ENCODE measurements at places on chromosomes 1 and 21. TPM values are rescaled to one million over a fixed set of nuclear protein-coding genes. Genes with fewer than 3 reads are reported as not detected.

ZDHHC18 gene
- 63.5 TPM for total RNA-seq

- no peak overlapping the region for H3K27ac ChIP-seq
- no peaks in the 10 kb centered on the region for H3K36me3 ChIP-seq
- H3K4me1 ChIP-seq, result no peaks in the 10 kb centered on the region
- no peaks in the 10 kb centered on the region for H3K27me3 ChIP-seq
- DNase-seq, result no peak
- H3K4me3 ChIP-seq, result no peak overlapping the region
These were observed 37.5 kb upstream of the WLS start for GRCh38 chr1:68269637-68270430.

ERVH48-1 gene
- not detected for total RNA-seq

GRCh38 chr1:235019961-235020360 is 108.7 kb downstream of the TOMM20 start:
- H3K4me1 ChIP-seq, result peaks cover 68% of the 10 kb centered on the region
- H3K27me3 ChIP-seq, result no peaks in the 10 kb centered on the region
- H3K27ac ChIP-seq, result peak overlapping the region; percentile 66
- H3K4me3 ChIP-seq, result peak overlapping the region; percentile 24
- DNase-seq, result no peak

SMIM11 gene
- 15.6 TPM for total RNA-seq

GRCh38 chr21:41695513-41695912 is 71.3 kb downstream of the RIPK4 start:
- no peak overlapping the region for H3K27ac ChIP-seq
- no peak overlapping the region for H3K4me3 ChIP-seq
- H3K4me1 ChIP-seq, result no peaks in the 10 kb centered on the region
- no peak for DNase-seq
- H3K27me3 ChIP-seq, result peaks cover 22% of the 10 kb centered on the region

KRTAP11-1 gene
- not detected for total RNA-seq

GRCh38 chr1:80341021-80341420 is 1334.5 kb upstream of the ADGRL4 start:
- no peaks in the 10 kb centered on the region for H3K27me3 ChIP-seq
- H3K36me3 ChIP-seq, result no peaks in the 10 kb centered on the region
- no peak overlapping the region for H3K4me3 ChIP-seq
- DNase-seq, result no peak
- no peak overlapping the region for H3K27ac ChIP-seq

DNA sequence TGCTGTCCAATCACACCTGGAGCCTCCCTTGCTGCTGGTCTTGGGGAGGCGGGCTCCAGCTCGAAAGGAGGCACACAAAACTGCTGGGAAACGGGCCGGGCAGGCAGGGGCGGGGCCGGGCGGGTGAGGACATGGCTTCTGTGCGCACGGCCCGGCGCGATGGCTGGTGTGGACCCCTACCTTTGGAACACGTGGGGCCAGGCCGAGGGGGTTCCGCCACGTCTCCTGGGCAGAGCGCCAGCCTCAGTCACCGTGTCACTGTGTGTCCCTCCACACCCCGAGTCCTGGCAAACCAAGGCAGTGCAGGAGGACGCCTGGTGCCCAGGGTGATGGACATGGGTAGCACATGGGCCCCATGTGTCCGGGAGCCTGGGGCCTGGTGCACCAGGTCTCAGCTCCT is 42.0 kb upstream of the ADARB1 start:
- peaks cover 2% of the 10 kb centered on the region for H3K36me3 ChIP-seq
- H3K27ac ChIP-seq, result no peak overlapping the region
- no peak for DNase-seq
- no peaks in the 10 kb centered on the region for H3K4me1 ChIP-seq

DNA sequence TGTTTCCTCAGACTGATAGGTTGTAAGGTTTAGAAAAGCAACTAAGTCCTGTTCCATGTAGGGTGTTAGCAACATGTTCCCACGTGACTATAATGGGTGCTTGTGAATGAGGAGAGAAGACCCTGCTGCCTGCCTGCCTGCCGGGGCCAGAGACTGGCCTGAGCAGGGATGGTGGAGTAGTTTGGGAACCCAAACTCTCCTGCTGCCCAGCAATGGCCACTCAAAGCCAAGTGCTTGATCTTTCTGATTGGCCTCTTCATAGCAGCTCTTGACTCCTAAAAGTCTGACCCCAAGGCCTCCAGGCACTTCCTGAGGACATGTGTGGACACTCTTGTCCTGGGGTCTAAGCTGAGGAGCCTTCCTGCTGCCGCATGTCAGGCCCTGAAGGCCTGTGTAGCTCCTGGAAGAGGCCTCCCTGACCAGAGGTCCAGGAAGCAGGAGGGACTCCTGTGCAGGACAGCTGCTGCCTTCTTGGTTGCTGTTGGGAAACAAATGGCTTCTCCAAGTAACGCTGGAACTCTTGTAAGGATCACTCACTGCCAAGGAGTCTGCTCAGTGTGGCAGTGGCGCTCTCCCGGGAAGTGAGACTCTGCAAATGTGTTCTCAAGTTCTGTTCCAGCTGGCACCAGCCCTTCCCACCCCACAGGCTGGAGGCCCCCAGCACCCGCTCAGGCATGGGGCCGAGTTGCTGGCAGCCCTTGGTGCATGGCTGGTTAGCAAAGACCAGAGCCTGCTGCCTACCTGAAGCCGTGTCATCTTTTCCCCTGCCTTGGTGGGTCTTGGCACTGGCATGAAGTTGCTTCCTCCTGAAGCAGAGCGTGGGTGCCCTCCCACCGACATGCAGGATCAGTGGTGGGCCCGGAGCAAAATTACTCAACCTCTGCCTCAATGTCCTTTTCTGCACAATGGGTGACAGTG is 35.5 kb downstream of the MAN1C1 start:
- peaks cover 11% of the 10 kb centered on the region for H3K4me1 ChIP-seq
- H3K27ac ChIP-seq, result no peak overlapping the region
- DNase-seq, result peak; percentile 5

SLC45A3 gene
- 0.56 TPM for total RNA-seq

LPAR3 gene
- 0.83 TPM for total RNA-seq

- H3K27me3 ChIP-seq, result no peaks in the 10 kb centered on the region
- no peak overlapping the region for H3K27ac ChIP-seq
These were observed 26.9 kb upstream of the ECE1 start for GRCh38 chr1:21317035-21317689.

DNA sequence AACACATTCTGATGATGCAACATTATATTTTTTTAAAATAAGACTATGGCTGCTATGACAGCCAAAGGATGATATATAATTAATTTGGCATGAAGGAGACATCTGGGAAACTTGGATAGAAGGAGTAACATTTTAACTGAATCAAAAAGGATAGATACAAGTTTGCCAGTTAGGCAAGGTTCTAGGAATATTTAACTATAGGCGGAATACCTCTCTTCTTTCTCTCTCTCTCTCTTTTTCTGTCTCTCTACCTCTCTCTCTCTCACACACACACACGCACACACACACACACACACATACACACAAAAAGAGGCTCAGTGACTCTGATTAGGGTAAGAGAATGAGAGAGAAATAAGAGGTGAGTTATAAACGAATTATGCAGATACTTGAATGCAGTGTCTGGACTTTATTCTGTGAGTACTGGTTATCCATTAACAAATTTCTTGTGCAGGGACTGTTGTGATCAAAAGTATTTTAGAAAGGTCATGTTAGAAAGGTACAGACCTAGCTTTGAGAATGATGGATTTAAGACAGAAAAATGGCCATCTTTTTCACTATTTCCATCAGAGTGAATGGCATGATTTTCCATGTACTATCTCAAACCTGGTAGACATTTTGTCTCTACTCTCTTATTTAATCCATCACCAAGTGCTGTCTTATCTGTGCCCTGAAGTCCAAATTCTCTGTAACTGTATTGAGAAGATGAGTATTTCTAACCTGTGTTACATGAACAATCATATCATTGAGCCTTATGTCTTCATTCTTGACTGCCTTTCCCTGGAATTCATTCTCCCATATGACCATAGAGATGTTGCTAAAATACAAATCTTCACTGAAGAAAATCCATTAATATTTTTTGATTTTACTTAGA is 1106.9 kb upstream of the ADGRL4 start:
- H3K27me3 ChIP-seq, result no peaks in the 10 kb centered on the region
- H3K36me3 ChIP-seq, result no peaks in the 10 kb centered on the region
- H3K4me1 ChIP-seq, result no peaks in the 10 kb centered on the region
- H3K4me3 ChIP-seq, result no peak overlapping the region

DNA sequence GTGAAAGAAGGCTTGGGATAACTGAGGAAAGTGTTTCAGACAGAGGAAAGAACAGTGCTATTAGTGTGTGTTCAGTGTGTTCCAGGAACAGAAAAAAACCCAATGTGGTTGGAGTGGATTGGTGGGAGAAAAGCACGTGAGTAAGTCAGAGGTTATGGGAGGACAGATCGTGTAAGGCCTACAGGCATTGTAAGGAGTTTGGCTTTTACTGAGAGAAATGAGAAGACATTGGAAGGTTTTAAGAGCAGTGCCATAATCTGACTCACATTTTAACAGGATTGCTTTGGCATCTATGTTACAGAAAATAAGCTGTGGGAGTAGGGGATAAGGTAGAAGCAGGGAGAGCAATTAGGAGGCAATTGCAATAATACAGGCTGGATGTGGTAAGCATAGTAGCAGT is 4.8 kb downstream of the ARPC5 start:
- H3K27me3 ChIP-seq, result no peaks in the 10 kb centered on the region
- peaks cover 39% of the 10 kb centered on the region for H3K36me3 ChIP-seq
- H3K4me1 ChIP-seq, result peaks cover 43% of the 10 kb centered on the region
- DNase-seq, result no peak
- H3K4me3 ChIP-seq, result peak overlapping the region; percentile 48

GRCh38 chr1:93995837-93996536 is 86.8 kb upstream of the GCLM start:
- H3K27me3 ChIP-seq, result peaks cover 14% of the 10 kb centered on the region
- no peaks in the 10 kb centered on the region for H3K36me3 ChIP-seq
- no peak for DNase-seq

DNA sequence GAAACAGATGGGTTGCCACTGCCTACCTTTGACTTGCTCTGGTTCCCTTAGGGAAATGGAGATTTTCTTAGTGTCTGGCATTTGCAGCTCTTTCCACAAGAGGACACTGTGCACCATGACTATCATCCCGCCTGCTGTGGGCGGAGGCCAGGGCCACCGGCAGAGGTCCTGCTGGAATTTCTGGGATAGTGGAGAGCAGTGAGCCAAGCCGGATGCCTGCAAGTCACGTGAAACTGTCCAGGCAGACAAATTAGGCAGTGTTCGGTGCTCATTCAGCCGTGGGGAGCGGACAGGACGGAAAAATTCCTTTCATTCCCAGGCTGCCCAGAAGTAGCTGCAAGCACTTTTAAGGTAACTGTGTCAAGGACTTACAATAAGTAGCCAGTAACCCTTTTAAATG is 43.4 kb downstream of the IGSF5 start:
- H3K4me1 ChIP-seq, result no peaks in the 10 kb centered on the region
- H3K27ac ChIP-seq, result no peak overlapping the region
- H3K36me3 ChIP-seq, result no peaks in the 10 kb centered on the region
- no peak for DNase-seq
- H3K27me3 ChIP-seq, result no peaks in the 10 kb centered on the region
- no peak overlapping the region for H3K4me3 ChIP-seq

DNA sequence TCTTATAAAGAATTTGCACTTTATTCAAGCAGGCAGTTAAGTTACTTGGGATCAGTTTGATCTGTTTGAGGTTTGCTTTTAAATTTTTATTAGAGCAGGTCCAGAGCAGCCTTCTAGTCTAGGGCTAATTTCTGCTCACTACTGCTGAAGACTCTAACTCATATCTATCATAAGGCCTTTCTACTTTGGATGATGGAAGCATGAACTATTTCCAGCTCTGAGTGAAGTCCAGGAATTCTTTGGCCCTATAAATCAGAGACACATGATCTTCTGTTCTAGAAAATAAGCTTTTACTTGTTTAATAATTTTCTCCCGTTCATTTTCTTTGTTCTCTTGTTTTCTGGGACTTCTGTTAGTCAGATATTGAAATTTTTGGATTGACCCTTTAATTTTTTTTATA is 14.7 kb downstream of the NIBAN1 start:
- H3K27me3 ChIP-seq, result no peaks in the 10 kb centered on the region
- no peak overlapping the region for H3K27ac ChIP-seq
- H3K4me3 ChIP-seq, result no peak overlapping the region
- H3K4me1 ChIP-seq, result peaks cover 6% of the 10 kb centered on the region
- no peak for DNase-seq

OR2T10 gene
- total RNA-seq, result not detected

BGLAP gene
- 0.90 TPM for total RNA-seq

- no peak overlapping the region for H3K4me3 ChIP-seq
- DNase-seq, result no peak
- no peaks in the 10 kb centered on the region for H3K27me3 ChIP-seq
- no peak overlapping the region for H3K27ac ChIP-seq
These were observed 12.5 kb downstream of the PODN start for GRCh38 chr1:53074313-53075154.

DNA sequence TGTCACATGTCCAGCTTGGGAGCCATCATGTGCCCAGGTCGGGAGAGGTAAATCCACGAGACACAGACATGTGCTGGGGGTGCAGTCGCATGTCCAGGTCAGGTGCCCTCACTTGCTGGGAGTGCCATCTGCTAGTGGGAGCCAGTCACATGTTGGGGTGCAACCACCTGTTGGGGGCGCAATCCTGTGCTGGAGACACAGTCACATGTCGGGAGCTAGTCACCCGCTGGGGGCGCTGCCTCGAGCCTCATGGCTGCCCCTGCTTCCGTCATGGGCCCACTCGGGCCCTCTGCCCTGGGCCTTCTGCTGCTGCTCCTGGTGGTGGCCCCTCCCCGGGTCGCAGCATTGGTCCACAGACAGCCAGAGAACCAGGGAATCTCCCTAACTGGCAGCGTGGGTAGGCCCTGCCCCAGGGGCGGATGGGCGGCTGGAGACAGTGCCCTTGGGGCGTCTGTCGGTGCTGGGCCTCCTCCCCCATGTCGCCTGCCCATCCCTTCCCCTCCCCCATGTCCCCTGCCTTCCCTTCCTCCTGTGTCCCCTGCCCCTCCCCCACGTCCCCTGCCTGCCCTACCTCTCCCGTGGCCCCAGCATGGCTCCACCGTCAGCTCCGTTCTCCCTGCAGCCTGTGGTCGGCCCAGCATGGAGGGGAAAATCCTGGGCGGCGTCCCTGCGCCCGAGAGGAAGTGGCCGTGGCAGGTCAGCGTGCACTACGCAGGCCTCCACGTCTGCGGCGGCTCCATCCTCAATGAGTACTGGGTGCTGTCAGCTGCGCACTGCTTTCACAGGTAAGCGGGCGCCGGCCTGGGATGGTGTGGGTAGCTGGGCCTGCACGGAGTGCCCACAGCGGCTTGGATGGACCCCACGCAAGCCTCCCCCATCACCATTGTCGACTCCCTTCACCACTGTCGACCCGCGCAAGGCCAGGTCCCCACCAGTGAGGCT is at the start of gene PRSS38:
Gene PRSS38, plus strand, starts transcription at position 208 of the 942 bp plus-strand sequence. Its CDS starts 42 bp downstream, at position 250.
- H3K36me3 ChIP-seq, result peaks cover 7% of the 10 kb centered on the region
- H3K27ac ChIP-seq, result no peak within 1 kb of the TSS
- no peaks in the 10 kb centered on the region for H3K4me1 ChIP-seq

- no peaks in the 10 kb centered on the region for H3K27me3 ChIP-seq
- peaks cover 70% of the 10 kb centered on the region for H3K4me1 ChIP-seq
- no peak overlapping the region for H3K4me3 ChIP-seq
- peaks cover 10% of the 10 kb centered on the region for H3K36me3 ChIP-seq
- DNase-seq, result peak; percentile 33
These were observed 23.4 kb downstream of the LDLRAP1 start for GRCh38 chr1:25566730-25567341.

LBR gene
- total RNA-seq, result 148 TPM
